Thoracic aorta (tissue), 2 donors: ENCODE measurements at places on chromosomes 12 and 14. TPM values are rescaled to one million over a fixed set of nuclear protein-coding genes. Genes with fewer than 3 reads are reported as not detected.

DNA sequence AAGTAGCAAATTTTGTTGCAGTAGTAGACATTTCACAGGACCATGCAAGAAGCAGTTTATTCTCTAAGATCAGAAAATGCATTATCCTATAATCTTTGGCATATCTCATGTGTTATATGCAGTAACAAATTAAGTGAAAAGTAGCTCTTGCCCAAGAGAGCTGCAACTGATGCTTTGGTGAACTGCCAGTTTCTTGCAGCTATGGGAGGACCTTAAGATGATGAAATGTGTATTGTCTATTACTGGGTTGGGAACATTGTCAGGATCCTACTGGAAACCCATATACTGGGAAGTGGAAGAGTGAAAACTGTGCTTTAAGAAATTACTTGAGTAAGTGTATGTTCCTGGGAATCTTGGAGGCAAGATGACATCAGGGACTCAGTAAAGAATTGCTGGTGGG, 238.8 kb downstream of the DACT1 start:
- no peak for DNase-seq

- DNase-seq, result no peak
Measured at GRCh38 chr14:85039353-85039626, 490.7 kb upstream of the FLRT2 start.

- DNase-seq, result no peak
Measured at GRCh38 chr12:14384783-14385638, 19.5 kb downstream of the ATF7IP start.

GRCh38 chr14:51527073-51527472, 124.6 kb upstream of the FRMD6 start:
- DNase-seq, result no peak

DNA sequence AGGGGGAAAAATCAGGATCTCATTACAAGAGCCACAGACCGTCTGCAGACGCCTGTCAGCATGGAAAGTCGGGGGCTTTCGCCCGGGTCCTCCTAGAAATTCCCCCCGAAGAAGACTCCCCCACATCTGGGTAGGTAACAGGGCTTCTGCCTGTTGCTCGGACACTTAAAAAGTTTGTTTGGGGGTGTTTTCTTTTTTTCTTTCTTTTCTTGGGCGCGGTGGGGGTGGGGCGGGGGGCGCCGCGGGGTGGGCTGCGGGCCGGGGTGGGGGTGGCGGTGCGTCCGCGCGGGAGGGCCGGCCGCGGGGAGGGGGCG, 358 bp downstream of the ELK3 start:
- no peak for DNase-seq

OTOGL gene
- total RNA-seq, result 0.81 TPM

KCNC2 gene
- total RNA-seq, result not detected

- DNase-seq, result no peak
Measured at GRCh38 chr12:34338751-34339150, 316.5 kb downstream of the ALG10 start.

GLT1D1 gene
- total RNA-seq, result 0.68 TPM

AKAP5 gene
- 2.8 TPM for total RNA-seq

DNA sequence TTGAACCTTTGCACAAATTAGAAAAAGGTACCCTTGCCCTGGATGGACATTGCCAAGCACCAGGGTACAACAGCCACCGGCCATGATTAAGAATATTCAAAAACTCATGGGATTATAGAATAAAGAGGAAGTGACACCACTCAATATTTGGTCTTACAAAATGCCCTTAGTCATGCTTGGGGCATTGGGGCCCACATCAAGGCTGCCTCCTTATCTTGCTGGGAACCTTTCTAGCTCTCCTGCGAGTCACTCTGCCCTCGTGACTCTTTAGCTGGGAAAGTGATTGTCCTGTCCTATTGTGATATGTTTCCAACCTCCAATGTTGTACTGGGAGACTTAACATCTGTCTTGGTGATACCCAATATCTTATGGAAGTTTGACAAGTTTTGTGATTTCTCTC, 57.8 kb downstream of the GTF2A1 start:
- DNase-seq, result no peak

DNA sequence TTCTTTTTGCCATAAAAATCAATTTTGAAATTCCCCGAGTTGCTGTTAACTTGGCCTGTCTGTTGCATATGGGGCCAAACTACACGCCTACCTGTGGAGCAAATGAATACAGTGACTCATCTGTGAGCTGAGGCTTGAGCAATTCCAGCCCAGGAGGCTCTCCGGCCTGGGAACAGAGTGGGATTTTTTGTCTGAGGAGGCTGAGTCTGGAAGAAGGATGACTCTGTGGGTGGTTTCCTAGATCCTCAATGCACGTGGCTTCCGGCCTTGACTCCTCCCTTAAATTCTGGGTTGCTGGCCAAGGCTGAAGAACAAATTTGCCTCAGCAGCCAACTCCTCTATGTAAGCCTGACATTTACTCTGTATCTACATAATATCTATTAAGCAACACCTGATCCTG, 124.1 kb downstream of the SSPN start:
- no peak for DNase-seq

DNA sequence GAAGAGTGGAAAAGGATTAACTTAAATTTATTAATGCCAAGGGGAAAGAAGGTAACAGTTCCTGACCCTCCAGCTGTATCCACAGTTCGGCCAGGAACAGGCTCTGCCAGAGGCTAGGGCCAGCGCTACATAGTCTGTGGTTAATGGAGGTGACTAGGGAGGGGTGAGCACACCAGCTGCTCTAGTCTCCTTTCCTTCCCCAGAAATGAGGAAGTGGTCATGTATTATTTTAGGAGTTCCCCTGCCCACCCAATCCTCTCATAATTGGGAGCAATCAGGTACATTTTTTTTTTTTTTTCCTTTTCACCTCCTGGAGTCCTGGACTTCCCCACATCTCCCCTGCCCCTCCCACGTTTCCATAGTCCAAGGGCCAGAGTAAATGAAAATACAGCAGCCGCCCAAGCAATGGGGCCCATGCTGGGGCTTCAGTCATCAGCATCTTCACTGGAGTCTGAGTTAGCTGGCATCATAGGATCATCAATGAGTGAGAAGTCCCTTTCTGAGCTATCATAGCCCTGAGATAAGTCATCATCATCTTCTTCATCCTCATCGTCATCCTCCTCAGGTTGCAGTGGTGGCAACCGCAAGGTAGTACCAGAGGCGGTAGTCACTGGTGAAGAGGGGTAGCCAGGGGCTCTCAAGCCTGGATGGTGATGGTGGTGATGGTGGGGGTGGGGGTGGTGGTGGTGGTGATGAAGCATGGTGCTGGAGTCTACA, 1.5 kb upstream of the SUPT16H start:
- no peak for DNase-seq

GRCh38 chr14:91848504-91849001, 18.8 kb downstream of the TC2N start:
- DNase-seq, result no peak

GRCh38 chr12:115421796-115422709, 738.1 kb upstream of the TBX3 start:
- no peak for DNase-seq

DNA sequence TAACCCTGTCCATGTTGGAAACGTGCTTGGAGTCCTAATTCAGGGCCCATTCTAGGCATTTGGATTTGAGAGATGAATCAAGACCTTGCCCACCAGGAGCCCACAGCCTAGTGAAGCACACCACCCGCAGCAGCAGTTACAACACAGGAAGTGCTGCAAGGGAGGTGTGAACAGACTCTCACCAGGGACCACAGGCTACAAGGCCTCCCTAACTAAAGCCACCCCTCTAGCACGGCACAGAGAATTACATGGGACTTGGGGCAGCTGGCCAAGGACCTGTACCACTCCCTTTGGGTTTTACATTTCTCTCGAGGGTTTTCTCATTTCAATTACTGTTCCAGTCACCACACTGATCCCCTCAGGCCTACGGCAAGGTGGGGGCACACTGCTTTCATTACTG, 49.5 kb upstream of the FOXN3 start:
- no peak for DNase-seq

GRCh38 chr12:127262615-127263014, 1004.4 kb upstream of the TMEM132C start:
- DNase-seq, result no peak

DNA sequence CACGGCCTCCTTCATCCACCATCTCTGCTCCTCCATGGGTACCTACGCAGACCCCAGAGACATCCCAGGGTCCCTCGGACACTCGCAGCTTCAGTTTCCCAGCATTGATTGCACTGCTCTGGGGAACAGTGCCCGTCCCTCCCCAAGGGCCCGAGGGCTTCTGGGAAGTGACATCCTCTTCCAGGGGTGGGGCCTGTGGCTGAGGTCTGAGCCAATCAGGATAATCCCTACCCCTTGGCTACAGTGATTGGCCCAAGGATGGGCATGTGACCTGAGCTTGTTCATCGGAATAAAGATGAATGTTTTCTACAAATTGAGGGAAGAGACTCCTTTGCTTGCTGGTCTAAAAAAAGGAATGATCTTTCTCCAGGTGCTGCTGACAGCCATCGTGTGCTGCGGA, 37.3 kb upstream of the MYL2 start:
- no peak for DNase-seq

PTHLH gene
- 5.6 TPM for total RNA-seq

- no peak for DNase-seq
Measured at GRCh38 chr14:20472536-20473169, 3.4 kb downstream of the PNP start.

MOK gene
- 15.0 TPM for total RNA-seq

FAM90A1 gene
- not detected for total RNA-seq

GRCh38 chr12:44295958-44296623, 460.2 kb downstream of the TMEM117 start:
- DNase-seq, result no peak

KRT74 gene
- total RNA-seq, result not detected

EPYC gene
- not detected for total RNA-seq

GRCh38 chr14:100644784-100645183, 57.6 kb upstream of the BEGAIN start:
- DNase-seq, result no peak

TMEM63C gene
- total RNA-seq, result under 0.01 TPM

GRCh38 chr12:25025260-25025659, 76.4 kb upstream of the BCAT1 start:
- DNase-seq, result no peak

GRCh38 chr14:105163040-105163742, 5.4 kb downstream of the JAG2 start:
- no peak for DNase-seq

DNA sequence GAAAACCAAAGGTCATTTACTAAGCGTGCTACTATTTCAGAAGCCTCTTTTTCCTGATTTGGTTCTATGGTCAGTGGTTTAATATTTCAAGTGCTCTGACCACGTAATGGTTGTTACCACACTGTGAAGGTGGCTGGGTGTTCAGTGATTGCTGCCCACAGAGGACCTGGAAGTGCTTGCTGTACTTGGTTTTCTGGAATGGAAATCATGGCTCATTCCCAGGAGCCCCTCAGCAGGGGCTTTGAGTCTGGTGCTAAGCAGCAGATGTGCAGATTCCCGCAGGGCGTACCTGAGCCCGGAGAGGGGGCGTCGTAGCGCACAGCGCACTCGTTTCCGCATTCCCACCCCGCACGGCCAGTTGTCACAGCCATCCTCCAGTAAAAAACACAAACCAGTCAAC, 50.5 kb downstream of the TRAF3 start:
- DNase-seq, result no peak

DNA sequence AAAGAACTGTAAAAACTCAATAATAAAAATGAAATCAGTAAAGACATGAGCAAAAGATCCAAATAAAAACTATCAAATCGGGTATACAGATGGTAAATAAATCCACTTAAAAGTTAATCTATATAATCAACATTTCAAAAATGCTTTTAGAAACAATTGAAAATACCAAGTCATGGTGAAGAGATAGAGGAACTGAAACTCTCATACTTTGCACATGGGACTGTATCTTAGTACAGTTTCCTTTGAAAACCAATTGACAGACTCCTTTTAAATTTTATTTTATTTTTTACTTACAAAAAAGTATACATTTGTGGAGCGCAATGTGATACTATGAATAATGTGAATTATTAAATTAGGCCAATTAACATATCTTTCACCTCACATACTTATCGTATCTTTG, 98.6 kb upstream of the FAR2 start:
- no peak for DNase-seq

POTEM gene
- not detected for total RNA-seq

HOXC12 gene
- total RNA-seq, result not detected

SCNN1A gene
- total RNA-seq, result 16.4 TPM

DNA sequence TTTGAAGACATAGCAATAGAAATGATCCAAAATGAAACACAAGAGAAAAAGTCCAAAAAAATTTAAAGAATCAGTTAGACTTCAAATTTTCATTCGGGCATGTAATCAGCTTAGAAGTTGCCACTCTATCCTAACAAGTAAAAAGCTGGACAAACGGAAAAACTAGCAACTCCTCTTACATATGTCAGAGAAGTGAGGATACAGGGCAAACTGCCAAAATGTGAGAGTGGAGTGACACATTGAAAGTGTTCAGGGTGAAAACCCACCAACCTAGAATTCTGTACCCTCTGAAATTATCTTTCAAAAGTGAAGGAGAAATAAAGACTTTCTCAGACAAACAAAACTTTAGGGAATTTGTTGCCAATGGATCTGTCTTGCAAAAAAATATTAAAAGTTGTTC, 42.0 kb upstream of the CHPT1 start:
- no peak for DNase-seq

DNA sequence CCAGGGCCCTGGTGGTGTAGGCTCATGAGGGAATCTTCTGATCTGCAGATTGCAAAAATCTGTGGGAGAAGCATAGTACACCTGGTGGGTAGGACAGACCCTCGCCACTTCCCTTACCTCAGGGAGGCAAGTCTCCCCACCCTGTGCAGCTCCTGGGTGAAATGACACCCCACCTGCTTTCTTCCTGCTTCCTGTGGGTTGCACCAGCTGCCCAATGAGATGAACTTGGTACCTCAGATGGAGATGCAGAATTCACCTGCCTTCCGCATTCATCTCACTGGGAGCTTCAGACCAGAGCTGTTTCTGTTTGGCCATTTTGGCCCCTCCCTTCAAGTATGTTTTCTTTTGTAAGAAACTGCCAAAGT, 4.7 kb downstream of the CLEC2D start:
- no peak for DNase-seq

DNA sequence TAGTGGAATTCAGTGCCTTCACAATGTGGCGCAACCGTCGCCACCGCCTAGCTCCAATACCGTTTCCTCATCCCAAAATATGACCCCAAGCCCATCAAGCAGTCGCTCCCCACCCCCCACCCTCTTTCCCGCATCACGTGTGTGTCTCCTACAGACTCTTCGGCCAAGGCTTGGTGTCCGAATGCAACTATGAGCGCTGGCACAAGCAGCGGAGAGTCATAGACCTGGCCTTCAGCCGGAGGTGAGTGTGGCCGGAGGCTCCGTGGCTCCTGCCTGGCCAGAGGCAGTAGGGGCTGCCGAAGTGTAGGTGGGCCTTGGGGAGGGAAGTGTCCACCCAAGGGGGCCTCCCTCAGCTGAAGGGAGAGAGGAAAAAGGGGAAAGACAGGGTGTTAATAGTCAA, 15.8 kb downstream of the CYP46A1 start:
- no peak for DNase-seq

DNA sequence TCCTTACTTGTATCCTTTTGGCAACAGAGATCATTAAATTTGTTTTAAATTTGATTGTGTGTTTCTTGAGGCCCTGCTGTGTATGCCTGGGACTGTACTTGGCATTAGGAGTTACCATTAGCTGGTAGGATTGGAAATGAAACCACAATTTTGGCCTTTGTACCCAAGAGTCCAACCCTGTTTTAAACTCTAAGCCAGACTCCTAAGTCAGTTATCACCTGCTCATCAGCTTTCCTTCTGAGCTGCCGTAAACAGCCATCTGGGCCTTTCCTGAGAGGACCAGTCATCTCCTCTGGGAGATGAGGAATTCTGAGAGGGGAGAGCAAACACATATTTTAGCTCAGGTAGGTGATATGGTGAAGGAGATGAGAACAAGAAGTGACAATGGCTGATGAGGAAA, 74.3 kb upstream of the SRSF5 start:
- DNase-seq, result no peak

KLRK1 gene
- 4.5 TPM for total RNA-seq
